Activated T-helper 1 cell treated with anti-CD3 and anti-CD28 coated beads, Interleukin-2, amount 50 U/mL, for 16 hours (primary cell): ENCODE measurements at places on chromosomes 2 and 18.

GRCh38 chr2:32787207-32787606, 159.4 kb downstream of the TTC27 start:
- DNase-seq, result no peak

DNA sequence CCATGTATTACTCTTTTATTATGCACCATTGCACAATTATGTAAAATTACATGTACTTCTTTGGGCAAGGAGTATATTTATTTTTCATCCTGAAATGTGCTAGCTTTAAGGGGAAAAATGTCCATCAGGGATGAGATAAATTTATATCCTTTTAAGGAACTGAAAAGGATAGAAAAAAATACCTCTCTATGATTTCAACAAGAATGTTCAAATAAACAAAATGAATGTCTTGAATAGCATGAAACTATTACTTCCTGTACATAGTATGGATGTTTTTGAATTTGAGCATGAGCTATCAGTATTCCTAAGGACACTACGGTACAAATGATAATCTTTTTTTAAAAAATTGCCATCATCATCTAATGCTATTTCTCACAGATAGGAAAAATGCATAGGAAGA, 1611.9 kb upstream of the ZEB2 start:
- no peak for DNase-seq

- DNase-seq, result no peak
Measured at GRCh38 chr2:175228179-175228578, 46.7 kb upstream of the ATP5MC3 start.

DNA sequence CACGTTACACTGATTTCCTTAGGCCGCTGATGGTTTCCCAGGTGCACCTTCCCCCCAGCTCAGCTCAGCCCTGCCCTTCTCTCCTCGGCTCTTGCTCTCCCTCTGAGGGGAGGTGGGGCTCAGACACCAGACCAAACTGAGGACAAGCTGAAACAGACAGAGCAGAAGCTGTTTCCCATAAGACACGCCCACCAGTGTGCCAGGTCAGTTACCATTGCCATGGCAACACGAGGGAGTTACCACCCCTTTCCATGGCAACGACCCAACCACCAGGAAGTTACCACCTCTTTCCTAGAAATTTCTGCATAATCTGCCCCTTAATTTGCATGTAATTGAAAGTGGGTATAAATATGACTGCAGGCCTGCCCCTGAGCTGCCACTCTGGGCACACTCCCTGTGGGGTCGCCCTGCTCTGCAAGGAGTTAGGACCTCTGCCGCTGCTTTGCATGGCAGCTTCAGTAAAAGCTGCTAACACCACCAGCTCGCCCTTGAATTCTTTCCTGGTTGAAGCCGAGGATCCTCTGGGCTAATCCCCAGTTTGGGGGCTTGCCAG, 120.9 kb upstream of the SMIM21 start:
- no peak for DNase-seq

GRCh38 chr18:60123031-60123430, 223.2 kb downstream of the PMAIP1 start:
- DNase-seq, result no peak

DNA sequence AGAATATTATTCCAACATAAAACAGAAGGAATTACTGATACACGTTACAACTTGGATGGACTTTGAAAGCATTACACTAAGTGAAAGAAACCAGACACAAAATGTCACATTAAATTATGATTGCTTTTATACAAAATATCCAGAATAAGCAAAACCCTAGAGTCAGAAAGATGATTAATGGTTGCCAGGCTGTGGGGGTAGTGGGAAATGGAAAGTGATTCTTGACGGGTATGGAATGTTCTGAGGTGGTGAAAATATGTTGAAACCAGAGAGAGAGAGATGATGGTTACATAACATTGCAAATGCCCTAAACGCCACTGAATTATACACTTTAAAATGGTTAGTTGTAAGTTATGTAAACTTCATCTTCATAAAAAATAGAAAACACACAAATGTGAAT, 1057.2 kb upstream of the TMEFF2 start:
- DNase-seq, result no peak

GRCh38 chr2:31831585-31831984, 179.2 kb downstream of the MEMO1 start:
- no peak for DNase-seq

DNA sequence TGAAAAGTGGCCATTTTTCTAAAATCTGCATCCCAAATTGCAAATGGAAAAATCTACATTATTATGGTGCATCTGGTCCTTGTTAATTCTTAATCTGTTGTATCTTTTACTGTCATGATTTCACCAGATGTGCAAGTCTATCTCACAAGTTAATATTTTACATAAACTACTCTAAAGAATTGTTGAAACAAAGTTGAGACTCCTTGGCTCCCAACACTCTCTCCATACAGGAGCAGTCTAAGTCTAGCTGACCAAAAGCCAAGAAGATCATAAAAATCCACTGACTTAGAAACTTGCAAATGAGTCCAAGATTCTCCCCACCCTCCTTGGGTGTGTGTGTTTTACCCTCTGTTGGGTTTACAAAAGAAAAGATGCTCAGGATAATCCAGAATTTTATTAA, 85.1 kb downstream of the NCKAP5 start:
- DNase-seq, result no peak

DNA sequence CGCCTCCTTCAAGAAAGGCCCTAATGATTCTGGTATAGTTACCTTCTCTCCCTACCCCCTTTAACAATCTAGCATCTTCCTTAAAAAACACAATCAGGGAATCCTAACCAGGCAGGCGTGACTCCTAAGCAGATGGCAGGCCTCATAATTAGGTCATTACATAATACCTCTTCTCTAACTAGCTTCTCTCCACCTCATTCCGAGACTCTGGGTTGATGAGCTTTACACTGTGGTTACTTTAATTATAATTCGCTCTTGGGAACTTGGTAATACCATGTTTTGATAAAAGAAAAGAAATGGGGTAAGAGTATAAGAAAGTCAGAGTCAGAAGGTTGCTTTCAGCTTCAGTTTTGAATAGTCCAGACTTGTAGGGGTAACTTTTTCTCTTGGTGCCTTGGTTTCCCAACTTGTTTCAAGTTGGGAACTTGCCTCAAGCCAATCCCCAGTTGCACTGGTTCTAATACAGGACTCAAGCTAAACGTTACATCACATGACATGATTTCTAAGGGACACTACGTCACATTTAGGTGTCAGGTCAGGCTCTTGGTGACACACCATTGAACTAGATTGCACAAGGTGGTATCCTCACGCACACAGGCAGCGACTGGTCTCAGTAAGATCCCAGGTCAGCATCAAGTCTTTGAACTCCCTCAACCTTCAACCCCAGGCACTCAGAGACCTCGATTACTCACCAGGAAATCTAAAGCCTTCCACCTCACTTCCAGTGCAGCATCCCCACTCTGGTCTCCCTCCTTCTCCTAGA, 59.2 kb downstream of the AAK1 start:
- DNase-seq, result no peak

DNA sequence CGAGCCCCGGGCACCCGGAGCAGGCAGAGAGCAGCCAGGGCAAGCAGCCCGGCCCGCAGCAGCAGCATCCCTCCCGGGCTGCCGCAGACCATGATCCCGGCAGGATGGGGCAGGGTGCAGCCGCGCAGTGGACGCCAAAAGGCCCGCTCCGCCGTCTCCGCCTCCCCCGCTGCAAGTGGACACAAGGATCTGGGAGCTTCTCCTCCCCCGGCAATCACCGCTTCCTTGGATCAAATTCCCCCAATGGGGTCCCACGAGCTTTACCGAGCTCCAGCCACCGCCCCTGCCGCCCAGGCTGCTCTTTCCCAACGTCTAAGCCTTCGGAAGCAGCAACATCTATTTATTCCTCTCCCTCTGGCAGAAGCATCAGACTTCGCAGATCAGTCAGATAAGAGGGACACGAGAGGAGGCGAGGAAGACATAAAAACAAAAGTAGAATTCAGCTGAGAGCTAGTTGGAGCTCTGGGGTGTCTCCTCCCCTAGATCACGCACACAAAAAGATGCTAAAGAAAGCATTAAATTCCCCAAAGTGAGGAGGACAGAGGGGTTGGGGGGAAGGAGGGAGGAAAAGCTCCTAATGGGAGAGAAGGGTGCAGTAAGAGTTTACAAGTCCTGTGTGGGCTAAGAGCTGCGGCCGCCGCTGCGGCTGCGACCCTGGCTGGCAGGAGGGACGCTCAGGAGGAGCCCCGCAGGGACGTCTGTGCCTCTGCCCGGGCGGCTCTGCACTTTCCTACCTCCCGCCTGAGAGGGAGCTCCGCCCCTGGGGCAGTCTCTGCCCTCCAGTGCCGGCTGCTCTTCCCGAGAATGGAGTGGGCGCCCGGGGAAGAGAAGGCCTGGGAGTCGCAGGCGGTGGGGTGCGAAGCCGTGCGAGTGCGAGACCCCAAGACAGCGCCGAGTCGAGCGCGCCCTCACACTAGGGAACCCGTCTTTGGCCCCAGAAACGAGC, at the start of gene FRZB:
Gene FRZB (minus strand): TSS at position 177 of the 946 bp plus-strand sequence. CDS start 85 bp downstream, at position 92.
- DNase-seq, result no peak

GRCh38 chr2:187129306-187129705, 280.3 kb upstream of the ZSWIM2 start:
- no peak for DNase-seq

- no peak for DNase-seq
Measured at GRCh38 chr2:118225666-118226065, 137.4 kb downstream of the INSIG2 start.

GRCh38 chr2:69260666-69261065, 126.4 kb downstream of the GFPT1 start:
- DNase-seq, result no peak

GRCh38 chr2:122191331-122191730, 435.9 kb downstream of the TSN start:
- no peak for DNase-seq

DNA sequence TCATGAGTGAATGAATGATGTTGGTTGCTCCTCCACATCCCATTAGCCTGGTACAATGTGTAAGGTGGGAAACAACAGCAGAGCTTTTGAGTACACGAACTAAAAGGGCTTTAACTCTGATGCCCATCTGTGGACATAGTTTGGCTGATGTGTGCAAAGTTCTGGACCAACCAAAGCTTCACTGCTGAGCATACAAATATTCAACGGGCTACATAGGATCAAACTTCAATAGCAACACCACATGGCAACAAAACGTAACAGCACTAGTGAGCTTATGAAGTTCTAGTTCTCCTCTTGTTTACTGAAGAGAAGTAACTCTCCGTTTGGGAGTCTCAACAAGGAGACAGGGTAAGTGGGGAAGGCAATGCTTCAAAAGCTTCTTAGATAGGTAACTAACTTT, 20.4 kb downstream of the STAM2 start:
- DNase-seq, result no peak

DNA sequence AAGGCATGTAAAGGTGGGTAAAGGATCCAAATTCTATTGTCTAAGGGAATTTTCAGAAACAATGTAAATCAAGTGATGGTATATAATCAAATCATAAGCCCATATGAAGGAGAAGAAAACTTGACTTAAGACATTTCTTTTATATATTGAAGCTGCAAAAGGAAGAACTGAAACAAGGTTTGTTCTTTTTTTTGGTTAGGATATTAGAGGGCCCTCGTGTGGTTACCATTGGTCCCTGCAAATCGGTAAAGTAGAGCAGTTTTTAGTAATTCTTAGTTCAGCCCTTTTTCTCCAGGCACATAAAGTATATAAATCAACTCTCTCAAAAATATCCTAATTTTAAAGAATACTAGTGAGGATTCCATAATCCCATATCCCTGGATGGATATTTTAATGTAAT, 105.6 kb upstream of the STK17B start:
- DNase-seq, result no peak

GRCh38 chr2:142748559-142749099, 128.8 kb upstream of the KYNU start:
- no peak for DNase-seq

DNA sequence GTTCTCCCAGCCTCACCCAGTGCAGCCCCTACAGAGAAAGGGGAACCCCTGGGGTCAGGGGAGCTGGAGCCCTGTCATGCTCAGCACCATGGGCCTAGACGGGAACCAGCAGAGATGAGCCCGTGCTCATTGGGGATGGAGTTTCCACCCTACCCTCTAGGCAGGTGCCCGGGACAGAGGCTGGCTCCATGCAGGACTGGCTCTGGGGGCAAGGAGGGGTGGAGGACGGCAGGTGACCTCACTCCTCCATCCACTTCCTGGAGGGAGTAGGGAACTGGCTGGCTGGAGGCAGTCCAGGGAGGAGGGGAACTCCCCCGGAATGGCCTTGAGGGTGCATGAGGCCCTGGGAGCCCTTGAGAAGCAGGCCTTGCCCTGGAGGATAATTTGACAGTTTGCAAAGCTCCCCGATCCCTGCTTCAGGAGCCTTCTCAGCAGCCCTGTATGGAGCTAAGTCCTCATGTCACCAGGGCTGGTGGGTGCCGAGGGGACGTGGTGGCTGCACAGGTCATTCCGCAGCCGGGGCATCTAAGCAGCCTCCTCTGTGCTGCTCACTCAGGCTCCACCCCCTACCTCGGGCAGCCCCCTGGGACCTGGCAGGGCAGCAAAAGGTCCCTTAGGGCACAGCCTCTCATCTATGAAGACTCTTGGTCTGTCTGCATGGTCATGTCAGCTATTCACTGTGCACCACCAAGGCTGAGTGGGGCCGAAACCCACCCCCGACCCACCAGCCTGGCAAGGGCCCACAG, 2.1 kb downstream of the NEURL3 start:
- DNase-seq, result no peak

GRCh38 chr2:167406558-167406957, 518.3 kb downstream of the XIRP2 start:
- DNase-seq, result no peak

GRCh38 chr18:24142376-24142775, 3.5 kb downstream of the CABYR start:
- DNase-seq, result no peak

GRCh38 chr2:71877636-71878035, 270.0 kb downstream of the CYP26B1 start:
- DNase-seq, result no peak

DNA sequence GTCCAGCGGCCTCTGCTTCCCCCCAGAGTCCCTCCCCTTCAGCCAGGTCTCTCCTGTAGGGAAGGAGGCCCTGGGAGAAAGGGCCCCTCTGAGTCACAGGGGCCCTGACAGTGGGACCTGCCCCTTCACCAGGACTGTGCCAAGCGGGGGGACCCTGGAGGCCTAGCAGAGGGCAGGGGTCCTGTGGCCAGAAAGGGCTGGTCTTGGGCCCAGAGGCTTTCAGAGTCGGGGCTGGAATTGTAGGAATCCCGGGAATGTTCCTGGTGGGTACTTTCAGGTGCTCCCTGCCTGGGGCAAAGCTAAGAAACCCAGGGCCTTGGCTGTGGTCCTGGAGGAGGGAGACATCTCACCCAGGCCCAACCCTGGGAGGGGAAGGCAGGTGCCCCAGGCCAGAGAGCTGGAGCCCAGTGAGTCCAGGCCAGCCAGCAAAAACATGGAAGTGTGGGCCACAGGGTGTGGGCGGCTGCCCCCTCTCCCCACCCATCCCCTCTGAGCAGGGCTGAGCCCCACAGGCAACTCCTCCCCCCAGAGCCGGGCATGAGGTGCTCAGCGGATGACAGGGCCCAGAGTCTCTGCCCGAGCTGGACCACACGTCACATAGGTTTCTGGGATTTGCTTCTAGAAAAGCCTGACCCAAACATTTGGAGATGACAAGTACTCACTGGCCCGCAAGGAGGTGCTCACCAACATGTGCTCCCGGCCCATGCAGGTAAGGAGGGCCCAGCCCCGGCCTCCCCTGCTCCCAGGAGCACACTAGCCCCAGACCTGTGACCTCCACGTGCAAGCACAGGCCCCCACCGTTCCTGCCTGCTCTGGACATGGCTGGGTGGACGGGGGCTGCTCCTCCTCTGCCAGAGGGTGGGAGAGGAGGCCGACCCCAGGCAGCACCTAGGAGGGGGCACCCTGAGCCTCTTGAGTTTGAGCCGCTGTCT, 48.2 kb upstream of the ALPP start:
- no peak for DNase-seq

GRCh38 chr2:206323486-206323885, 49.0 kb downstream of the ZDBF2 start:
- no peak for DNase-seq

- DNase-seq, result no peak
Measured at GRCh38 chr2:234957834-234958135, 6.0 kb downstream of the SH3BP4 start.
